ENCODE measurements at places on chromosomes 13 and 19.
A peak's percentile ranks its signal among the peaks of the same experiment; 100 is the strongest.

DNA sequence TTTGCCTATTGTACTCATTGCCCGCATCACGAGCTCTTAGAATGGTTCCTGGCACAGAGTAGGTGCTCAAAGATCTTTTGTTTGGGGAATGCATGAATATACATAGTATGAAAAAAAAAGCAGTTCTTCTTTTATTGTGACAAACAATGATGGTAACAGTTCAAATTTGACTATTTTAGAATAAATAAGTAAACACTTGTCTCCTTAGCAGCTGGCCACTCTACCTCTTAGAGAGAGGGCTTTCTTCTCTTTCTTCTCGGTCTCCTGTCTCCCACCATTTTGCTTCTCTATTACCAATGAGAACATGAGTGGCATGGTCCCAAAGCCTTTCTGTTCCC lies 639 bp upstream of the SLAIN1 start:
- no peak for DNase-seq

- no peak for DNase-seq
Measured at GRCh38 chr19:43804432-43804831, 2.2 kb upstream of the LYPD5 start.

GRCh38 chr13:67033170-67033569 lies 197.0 kb downstream of the PCDH9 start:
- no peak for DNase-seq

DNA sequence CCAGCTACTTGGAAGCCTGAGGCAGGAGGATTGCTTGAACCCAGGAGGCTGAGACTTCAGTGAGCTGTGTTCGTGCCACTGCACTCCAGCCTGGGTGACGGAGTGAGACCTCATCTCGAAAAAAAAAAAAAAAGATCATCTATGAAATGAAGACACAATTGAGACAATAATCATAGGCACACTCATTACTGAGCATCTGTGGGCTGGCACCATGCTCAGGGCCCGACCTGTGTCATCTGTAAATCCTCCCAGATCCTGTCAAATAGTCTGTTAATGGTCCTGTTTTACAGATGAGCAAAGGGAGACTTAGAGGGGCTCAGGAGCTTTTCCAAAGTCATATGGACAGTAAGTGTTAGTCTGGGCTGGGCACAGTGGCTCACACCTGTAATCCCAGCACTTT lies 4.1 kb upstream of the NANOS2 start:
- no peak for DNase-seq

DNA sequence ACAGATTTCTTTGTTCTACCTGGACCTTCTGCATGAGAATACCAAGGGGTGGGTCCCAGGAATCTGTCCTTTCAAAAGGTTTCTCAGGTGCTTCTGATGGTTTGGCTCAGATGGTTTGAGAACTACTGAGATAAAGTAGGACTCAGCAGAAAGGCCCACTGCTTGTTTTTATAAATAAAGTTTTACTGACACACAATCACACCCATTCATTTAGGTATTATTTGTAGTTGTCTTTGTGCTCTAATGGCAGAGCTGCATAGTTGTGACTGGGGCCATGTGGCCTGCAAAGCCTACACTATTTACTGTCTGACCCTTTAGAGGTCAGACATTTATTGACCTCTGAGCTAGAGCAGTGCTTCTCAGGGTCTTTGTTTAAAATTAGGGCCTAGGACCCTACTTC lies 17.6 kb downstream of the EDDM13 start:
- no peak for DNase-seq

GRCh38 chr19:15656467-15656866 lies 15.8 kb downstream of the CYP4F3 start:
- DNase-seq = no peak

GRCh38 chr13:32314271-32315237 lies 609 bp downstream of the ZAR1L start:
- DNase-seq = peak; percentile 76

DNA sequence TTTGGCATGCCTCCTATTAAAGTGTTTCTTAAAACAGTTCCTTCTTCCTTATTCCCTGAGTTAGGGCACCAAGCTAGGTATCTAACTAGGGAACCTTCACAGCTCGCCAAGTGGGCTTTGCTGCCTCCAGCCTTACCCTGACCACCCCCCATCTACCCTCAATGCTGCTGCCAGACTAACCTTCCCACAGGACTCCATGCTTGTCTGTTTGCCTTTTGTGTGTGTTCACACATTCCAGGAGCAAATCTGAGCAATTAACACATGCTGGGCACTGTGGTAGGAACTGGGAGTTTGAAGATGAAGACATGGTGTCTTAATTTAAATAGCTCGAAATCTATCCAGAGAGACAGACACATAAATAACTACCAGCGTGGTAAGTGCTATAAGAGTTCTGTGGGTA lies 185.2 kb downstream of the MZT1 start:
- no peak for DNase-seq

DNA sequence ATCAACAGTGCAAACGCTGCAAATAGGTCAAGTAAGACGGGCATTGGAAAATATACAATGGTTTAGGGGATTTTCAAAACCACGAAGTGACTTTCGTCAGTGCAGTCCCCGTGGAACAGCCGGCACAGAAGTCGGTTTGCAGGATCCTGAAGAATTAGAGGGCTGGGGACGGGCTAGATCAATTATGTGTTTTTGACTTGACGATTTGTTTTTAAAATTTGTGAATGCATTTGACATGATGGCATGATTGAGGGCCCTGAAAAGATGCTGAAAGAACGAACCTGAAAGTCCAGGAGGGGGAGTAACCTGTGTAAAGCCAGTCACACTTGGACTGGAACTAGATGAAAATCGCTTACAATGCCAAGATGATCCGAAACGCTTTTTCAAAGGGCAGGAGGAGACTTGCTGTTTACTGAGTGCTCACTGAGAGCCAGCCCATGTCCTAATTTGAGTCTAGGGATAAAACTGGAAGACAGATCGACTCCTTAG lies 8.9 kb upstream of the DGKH start:
- DNase-seq = no peak

- no peak for DNase-seq
Measured at GRCh38 chr13:89496478-89496877, 1825.3 kb downstream of the SLITRK5 start.

- no peak for DNase-seq
Measured at GRCh38 chr19:43778651-43779050, 2.1 kb downstream of the KCNN4 start.

- DNase-seq = no peak
Measured at GRCh38 chr13:51246025-51246417, 23.8 kb downstream of the FAM124A start.

GRCh38 chr19:9741476-9742171 lies 26.9 kb downstream of the ZNF846 start:
- DNase-seq = no peak

DNA sequence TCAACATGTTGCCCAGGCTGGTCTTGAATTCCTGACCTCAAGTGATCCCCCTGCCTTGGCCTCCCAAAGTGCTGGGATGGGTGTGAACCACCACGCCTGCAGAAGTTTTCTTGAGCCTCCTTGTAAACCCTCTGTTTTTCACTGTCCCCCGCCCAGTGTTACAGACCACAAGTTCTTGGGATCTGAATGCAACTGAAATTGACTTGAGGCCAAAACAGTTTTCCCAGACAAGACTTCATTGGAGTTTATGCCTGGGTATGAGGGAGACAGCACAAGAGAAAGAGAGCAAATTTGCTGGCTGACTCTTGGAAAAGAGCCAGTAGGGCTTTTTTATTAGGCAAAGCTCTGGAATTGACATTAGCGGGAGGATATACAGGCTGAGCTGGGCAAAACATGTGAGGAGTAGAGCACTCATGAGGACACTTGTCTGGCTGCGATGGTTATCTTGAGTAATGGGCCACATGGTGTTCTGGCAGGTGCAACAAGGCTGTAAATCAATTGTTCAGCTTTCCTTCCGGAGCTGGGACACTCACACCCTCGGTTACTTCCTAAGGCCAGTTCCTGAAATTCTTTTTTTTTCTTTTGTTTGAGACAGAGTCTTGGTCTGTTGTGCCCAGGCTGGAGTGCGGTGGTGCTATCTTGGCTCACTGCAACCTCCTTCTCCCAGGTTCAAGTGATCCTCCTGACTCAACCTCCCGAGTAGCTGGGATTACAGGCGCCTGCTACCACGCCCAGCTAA lies 12.7 kb upstream of the HNRNPL start:
- no peak for DNase-seq

DNA sequence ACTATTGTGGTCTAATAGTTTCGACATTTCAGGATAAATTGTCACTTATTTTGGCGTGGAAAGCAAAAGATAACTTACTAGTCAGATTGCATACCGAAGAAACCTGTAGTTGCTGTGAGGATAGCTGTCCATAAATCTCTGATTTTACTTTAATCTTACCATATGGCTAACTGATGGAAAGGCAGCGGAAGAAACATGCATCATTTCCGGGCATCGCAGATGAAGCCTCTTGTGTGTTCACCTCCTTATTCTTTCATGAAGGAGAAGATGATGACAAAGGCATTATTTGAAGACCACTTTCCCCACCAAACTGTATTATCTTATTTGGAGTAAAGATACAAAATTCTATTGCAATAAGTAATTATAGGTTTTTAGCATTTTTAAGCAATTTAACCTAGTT lies 763.6 kb upstream of the SLITRK6 start:
- no peak for DNase-seq

DNA sequence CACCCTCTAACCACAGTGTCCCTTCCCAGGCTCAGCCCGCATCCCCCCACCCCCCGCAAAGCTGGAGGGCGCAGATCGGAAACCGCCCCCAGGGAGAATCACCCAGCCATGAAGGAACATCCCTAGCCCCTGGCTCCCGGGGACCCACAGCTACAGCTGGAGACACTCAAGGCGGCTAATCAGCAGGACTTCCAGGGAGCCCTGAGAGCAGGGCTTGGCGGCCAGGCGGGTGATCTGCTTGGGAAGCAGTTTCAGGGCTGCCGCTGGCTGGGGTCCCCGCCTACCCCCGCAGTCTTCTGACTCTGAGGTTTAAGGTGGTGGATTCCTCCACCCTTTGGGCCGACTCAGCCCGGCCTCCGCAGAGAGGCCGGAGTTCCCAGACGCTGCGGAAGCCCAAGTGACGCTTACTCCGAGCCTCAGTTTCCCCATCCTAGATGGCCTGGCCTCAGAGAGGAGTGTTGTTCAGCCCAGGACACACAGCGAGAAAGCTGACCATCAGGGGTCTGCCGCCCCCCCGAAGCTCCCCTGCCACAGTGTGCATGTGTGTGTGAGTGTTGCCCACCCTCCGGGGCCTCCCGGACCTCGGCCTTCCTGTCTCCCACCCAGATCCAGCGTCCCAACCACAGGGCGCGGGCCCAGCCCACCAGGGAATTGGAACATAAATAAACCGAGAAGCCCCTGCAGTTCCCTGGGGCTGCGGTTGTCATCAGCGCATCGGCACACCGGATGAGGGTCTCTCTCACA lies 9.8 kb downstream of the FUT6 start:
- no peak for DNase-seq

DNA sequence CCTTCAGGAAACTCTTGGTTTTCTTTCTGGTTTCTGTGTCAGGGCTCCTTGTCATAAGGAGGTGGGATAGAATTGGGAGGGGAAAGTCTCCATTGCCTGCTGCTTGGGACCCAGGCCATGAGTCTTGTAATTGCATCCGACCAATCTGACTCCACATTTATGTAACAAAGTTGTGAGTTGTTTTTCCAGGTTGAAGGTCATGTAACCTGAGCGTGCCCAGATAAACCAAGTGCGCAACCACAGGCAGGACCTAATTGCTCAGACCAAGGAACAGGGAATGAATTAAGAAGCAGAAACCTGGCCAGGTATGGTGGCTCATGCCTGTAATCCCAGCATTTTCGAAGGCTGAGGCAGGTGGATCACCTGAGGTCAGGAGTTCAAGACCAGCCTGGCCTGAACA lies 17.8 kb downstream of the RASL11A start:
- DNase-seq = no peak

GRCh38 chr13:66462187-66462586 lies 767.9 kb downstream of the PCDH9 start:
- no peak for DNase-seq

DNA sequence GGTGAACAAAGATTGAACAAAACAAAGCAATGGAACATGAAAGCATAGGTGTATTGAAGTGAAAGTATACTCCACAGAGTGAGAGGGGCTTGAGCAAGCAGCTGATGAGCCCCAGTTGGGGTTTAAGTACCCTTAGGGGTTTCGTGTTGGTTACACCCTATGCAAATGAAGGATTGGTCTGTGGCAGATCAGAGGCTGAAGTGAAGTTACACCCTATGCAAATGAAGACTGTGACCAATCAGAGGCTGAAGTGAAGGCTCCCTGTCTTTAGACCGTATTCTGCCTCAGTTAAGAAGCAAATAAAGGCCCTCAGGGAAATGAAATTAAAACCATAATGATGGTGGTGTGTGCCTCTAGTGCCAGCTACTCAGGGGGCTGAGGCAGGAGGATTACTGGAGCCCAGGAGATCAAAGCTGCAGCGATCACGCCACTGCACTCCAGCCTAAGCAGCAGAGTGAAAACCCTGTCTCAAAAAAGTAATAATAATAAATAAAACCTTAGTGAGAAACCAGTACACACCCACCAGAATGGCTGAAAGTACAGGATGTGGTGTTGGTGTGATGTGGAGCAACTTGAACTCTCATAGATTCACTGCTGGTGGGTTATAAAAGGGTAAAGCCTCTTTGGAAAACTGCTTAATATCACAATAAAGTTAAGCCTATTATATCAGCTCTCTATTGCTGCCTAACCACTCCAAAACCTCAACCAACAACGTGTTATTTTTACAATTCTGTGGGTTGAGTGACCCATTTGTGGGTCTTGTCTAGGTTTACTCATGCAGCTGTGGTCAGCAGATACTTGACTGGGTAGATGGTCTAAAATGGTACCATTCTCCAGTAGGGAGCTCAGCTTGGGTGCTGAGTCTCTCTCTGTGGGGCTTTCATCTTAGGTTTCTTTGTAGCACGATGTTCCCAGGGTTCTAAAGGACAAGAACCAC lies 12.8 kb upstream of the UPF3A start:
- DNase-seq = peak; percentile 19

GRCh38 chr13:24160458-24161009 lies at the start of gene SPATA13:
SPATA13 (plus strand) TSS chr13:24160720; CDS start chr13:24222930, 62,210 bp downstream.
- DNase-seq = peak; percentile 91

GRCh38 chr13:55013051-55013450 lies 1984.4 kb downstream of the OLFM4 start:
- DNase-seq = no peak

GRCh38 chr13:110319774-110320509 lies 12.9 kb downstream of the COL4A2 start:
- DNase-seq = no peak

DNA sequence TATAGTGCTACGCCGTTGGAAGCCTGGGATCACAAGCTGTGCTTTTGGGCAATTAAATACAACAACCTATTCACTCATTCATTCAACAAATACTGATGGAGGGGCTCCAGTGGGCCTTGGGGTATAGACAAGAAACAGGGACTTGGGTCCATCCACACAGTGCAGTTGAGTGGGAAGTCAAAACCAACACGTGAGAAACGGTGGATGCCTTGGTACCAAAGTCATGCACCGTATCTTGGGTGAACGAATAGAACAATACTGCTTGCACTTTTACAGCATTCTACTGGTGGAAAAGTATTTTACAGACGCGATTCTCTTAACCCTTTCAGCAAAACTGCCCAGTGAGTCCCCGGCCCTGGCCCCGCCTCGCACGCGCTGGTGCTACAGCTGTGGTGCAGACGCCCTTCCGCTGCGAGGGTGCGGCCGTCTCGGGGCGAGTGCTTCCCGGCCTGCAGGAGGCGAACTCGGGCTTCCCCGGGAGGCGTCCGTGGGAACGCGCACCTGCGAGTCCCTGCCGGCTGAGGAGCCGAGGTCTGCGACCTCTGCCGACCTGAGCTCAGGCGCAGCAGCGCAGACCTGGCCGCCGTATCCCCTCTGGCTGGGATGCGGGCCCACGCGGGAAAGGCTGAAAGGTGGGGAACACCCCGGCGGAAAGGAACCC lies 8.3 kb downstream of the TNFRSF19 start:
- peak; percentile 68 for DNase-seq
